Caki2 (cell line): ENCODE measurements at places on chromosomes 2 and 18.

DNA sequence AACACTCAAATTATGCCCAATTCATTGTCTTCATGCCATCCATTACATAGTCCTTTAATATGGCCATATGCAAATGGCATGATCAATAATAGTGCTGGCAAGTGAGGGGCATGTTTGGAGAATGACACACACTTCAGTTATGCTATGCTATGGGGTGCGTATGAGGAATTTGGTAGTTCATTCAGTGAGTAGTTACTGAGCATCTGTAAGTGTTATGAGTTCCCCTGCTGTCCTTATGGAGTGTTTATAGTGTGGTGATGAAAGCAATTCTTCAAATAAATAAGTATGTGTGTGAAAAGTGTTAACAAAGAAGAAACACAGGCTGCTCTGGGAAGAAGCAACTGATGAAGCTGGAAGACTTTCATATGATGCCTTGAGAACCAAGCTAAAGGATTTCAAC is 383.7 kb upstream of the SLC14A2 start:
- no peak for DNase-seq

GRCh38 chr2:37600735-37601134 is 70.7 kb downstream of the CDC42EP3 start:
- DNase-seq: no peak

- no peak for DNase-seq
These were observed 7.5 kb upstream of the SP9 start for GRCh38 chr2:174327021-174327840.

GRCh38 chr2:170314744-170315447 is 136.9 kb downstream of the MYO3B start:
- no peak for DNase-seq

DNA sequence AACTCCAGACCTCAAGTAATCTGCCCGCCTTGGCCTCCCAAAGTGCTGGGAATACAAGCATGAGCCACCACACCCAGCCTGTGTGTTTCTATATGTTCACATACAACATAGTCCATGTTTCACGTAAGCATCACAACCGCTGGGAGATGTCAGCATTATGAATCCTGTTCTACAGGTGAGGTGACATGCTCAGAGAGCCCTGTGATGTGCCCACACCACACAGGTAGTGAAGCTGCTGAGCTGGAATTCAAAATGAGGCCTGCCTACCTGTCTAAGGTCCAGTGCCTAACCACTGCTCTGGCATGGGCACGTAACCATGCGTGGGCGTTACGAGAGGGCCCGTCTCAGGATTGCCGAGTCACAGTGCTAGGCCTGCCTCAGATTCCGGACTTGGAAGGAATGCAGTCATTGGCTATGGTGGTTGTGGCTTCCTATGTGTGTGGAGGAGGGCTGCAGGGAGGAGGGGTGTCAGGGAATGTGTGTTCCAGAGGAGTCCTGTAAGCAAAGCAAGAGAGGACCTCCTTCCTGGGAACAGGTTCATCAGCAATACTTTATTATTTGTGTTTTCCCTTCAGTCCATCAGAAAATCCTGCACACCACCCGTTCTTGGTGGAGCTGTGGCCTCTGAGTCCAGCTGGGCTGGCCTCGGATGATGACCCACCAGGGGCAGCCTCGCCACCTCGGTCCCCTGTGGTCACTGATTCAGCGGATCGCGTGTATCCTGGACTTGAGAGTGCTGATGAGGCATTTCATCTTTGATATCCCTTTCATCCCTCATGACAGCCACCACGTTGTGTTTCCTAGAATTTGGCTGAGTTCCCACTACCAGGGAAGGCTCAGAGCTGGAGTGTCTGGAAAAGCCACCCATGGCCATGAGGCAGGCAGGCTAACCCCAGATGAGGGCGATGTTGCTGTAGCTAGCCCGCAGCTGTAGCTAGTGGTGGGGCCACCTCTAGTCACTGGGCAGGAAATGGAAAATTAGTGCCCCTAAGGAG is 31.1 kb downstream of the HK2 start:
- peak; percentile 94 for DNase-seq

- DNase-seq: no peak
These were observed 294.8 kb upstream of the DDX18 start for GRCh38 chr2:117519721-117520120.
